GM03348 (cell line): ENCODE measurements at places on chromosomes 4 and X.

DNA sequence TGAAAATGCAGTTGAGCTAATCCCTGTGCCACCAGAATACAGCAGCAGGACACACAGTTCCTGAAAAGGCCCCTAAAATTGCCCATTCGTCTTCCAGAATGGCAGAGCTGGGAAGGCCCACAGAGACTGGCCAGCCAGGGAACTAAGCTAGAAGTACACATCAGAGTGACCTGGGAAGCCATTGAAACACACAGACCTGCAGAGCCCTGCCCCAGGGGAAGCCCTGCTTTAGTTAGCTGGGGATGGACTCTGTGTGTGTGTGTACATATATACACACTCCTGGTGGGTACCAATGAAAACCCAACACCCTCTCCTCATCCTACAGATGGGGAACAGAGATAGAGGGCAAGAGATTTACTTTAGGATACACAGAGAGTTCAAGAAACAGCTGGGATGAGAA is 227.7 kb downstream of the HS6ST2 start:
- no peak for DNase-seq

DNA sequence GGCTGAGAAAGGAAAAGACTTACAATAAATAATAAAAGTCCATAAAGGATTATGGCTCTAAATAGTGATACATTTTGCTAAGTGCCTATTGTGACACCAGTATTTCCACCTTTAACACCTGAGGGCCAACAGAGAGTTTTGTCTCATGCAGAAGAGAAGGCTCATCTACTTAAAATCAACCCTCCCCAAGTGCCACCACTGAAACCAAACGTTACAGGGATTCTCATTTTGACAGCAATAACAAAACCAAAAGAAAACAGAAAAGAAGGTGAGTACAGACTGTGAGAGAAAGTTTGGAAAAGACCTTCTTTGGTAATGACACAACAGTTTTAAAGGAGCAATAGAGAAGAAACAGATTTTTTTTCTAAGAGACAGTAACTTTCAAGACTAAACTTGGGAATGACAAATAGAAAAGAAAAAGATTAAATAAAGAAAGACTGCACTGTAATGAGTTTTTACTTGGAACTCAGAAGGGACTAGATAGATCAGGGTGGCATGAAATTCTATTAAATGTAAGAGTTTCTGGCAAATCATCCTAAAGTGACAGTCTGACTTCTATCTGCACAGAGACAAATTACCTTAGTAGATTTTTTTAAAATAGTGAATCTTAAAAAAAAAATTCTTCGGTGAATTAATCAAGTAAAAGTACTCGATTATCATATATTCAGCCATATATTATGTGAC is 109.7 kb downstream of the ZNF827 start:
- no peak for DNase-seq

- no peak for DNase-seq
These were observed 68.9 kb downstream of the PCDH19 start for GRCh38 chrX:100341142-100341510.

DNA sequence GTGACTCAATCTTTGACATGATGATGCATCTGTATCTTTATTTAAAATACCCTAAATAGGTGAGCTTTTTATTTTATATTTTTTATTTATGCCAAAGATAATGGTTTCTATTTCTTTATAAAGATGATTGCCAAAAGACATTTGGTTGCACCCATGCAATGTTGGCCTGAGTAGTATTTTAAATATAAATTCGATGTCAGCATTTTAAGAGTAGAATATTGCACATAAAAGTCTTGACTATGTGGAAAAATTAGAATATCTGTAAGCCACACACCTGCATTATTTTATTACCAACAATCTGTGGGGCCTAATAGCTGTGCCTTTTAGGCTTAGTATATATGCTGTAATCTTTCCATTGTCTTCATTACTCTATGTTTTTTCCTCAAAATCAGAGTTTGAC is 91.4 kb downstream of the CPXCR1 start:
- DNase-seq, result no peak

DNA sequence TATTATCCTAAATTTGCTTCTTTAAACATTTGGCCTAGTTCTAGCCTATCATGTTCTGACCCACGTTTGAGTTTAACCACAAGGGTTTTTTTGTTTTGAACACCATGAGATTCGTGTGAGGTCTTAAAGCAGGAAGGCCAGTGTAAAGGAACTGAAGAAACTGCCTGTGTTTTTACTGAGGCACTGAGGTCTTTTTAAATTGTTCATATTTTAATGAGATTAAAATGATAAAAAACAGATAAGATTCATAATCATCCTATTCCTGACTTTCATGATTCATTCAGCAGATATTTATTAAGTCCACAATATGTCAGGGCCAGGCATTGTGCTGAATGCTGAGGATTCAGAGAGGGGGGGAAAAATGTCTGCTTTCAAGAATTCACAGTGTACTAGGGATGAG is 3.2 kb downstream of the RPS6KA3 start:
- no peak for DNase-seq

- no peak for DNase-seq
These were observed 466.1 kb upstream of the GRID2 start for GRCh38 chr4:91837608-91838029.

DNA sequence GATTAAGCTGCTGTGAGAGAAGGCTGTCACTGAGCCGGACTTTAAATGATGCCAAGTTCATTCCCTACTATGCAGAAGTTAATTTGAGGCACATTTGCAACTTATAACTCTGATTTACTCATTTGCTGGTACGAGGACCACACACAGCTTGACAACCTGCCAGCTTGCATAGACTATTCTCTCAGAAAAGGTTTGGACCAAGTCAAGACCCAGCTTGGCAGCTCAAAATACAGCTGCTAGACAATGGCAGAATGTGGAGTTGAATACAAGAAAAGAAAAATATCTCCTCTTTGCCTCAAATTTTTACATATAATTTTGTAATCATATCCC is 338.9 kb downstream of the DHX15 start:
- DNase-seq, result no peak

- DNase-seq, result peak; percentile 35
These were observed 276.4 kb downstream of the SPRY1 start for GRCh38 chr4:123672987-123673386.

DNA sequence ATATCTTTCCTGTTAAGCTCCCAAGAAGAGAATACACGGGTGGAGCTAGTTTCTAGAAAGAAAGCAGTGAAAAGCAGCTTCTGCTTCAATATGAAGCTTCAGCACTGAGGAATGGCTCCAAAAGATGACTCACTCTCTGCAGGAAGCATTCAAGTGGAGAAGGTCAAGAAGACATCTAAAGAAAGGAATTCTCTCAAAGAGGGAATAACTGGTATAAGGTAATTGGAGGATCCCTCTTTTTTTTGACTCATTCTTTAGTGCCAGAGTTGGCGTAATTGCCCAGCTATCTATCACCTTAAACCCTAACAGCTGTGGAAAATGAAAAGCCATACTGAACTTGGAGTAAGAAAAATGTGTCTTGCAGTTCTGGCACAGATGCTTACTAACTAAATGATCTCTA is 3.5 kb downstream of the EDA2R start:
- peak; percentile 36 for DNase-seq

GRCh38 chrX:3548765-3549391 is 164.6 kb downstream of the PRKX start:
- peak; percentile 47 for DNase-seq

- DNase-seq, result peak; percentile 71
These were observed 51.1 kb downstream of the SCML1 start for GRCh38 chrX:17788439-17788838.

DNA sequence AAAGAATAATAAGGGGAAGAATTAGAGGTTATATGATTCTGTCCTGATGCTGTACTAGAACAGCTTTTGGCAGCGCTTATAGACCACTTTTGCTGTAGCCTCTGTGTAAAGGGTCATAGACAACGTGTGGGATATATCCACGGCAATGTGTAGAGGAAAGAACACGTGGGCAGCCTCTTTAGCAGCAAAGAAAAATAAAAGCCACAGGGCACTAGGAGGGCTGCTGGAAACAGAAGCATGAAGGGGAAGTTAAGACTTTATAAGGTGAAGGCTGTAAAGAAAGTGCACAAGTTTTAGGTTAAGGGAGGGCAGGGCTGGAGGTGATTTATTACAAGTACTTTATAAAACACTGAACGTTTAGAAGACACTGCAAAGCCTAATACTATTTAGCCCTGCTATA is 20.1 kb upstream of the PHEX start:
- DNase-seq, result no peak

- DNase-seq, result no peak
These were observed 245.9 kb downstream of the HS3ST1 start for GRCh38 chr4:11182586-11183355.

DNA sequence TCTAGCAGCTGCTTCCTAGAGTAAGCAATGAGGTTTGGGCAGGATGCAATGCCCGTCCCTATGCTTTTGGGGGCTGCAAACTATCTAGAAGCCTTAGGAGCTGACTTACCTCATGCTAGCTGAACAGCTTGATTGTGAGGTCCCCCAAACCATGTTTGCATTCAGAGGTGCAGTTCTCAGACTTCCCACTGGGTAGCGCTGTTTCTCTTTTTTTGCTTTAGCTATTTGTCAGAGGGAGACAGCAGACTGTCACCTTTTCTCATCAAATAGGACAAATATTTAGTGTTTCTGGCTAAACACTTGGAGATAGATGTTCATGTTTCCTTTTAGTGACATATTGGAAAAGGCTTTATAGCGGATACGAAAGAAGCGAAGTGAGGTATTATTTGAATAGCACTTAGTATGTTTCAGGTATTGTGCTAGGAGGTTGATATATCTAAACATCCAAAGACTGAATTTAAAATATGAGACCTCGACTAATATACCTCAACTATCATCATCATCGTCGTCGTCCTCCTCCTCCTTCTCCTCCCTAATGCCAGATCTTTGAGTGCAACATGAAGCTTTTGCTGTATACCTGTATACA is 18.7 kb upstream of the TMEM192 start:
- DNase-seq, result peak; percentile 67

GRCh38 chr4:33883111-33883510 is 2361.2 kb downstream of the ARAP2 start:
- no peak for DNase-seq

DNA sequence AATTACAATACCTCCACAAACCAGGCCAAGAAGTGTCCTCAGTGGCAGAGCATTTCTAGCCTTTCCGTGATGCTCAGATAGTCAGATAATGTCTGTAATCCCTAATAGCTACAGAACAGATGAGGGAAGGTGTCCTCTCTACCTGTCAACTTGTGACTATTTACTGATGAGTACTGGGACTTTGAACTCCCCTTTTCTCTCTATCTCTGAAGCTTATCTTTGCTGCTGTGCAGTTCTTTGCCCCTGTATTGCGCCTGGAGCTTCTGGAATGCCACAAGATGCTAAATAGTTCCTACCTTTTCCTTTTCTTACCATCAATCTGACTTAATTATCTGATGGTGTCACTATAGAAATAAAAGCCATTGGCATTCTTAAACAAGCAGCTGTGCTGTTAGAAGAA is 30.5 kb downstream of the FGF2 start:
- DNase-seq, result no peak
